GM12865 (cell line): ENCODE measurements at places on chromosomes 4 and X.

DNA sequence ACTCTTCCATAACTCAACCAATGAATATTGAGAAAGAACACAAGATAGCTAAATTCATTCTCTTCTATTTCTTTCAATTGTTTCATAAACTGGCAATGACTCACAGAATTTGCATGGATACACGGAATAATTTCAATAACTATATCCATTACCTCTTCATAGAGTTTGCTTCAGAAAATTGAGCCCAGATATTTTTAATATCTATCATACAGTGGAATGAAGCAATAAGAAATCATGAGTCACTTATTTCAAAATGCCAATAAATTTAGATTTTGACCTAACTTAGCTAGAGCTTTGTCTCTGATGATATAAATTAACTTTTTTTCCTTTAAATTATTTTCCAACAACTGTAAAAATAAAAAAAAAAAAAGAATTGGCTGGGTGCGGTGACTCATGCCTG, 22.2 kb upstream of the MANBA start:
- DNase-seq, result no peak

DNA sequence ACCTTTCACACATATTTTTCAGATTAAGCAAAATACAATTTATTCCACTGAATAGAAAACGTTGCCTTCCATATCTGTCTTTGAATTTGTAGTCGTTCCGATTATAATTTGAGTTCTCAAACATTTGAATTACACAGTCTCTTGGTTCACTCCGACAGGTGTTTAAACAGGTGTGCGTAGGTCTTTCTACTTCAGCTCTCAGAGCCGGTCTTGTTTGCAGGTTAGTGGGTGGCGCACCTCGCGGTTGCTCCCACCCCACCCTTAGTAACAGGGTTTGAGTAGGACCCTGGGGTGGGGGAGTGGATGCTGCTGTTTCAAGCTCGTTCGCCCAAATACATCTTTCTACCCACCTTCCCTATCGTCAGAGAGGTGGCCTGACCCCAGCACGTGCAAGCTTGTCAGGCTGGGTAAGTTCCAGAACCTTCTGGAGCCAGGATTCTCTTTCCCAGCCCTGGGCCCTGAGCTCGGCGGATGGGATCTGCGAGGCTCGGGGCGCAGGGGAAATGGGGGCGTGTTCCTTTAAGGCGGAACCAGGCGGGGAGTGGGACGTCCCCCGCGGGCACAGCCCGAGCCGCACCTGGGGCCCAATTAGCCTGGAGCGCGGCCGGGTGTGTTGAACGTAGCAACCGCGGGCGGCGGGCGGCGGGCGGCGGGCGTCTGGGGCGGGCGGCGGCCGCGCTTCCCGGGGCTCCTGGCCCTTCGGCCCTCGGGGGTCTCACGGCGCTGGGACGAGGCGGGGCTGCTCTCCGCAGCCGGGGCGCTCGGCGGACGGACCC, at the start of gene FAM149A:
TSS of gene FAM149A (plus strand) at position 591 of the 776 bp plus-strand sequence.
- peak; percentile 15 for DNase-seq

DNA sequence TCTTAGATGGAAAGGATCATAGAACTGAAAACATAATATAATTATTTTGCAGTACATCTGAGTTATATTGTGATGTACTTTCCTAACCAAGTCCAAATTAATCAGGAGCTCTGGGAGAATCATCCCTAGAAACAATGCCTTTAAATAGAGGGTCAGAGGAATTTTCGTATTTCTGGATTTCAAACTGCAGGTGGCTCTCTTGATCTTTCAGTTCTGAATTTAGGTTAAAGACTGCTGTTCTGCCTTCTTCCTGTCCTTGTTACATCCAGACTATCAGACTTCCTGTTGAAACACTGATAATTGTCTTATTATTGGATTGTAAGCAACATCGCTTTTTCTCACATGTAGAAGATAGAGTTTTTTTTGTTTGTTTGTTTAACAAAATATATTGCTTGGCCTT, 142.7 kb downstream of the RPA4 start:
- DNase-seq, result no peak

DNA sequence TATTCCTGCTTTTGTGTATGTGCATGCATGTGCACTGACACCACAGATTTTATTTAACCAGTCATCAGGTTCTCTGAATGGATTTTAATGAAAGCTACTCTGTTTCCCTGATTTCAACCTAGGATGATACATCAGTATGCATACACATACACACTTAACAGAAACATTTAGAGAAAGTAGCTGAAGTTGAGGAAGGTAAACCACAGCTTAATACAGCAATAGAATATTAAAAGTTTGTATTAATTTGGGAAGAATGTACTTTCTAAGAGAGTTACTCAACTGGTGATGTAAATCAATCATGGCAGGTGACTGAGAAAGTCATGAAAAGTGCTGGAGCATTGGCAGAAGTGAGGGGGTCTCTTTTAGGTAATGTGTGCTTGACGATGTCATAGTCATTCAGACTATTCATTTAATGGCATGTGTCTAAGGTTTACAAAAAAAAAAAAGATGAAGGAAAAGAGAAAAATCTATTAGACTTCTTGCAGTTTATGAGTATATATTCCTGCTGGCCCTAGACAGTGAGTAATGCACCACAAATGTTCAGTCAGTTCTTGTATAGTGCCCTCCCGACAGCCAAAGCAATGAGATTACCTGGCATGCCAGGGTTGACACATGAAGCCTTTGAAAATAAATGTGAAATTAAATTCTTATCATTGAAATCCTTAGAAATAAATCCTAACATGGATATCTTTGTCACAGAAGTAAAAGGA, 187.6 kb downstream of the RAPGEF2 start:
- no peak for DNase-seq

DNA sequence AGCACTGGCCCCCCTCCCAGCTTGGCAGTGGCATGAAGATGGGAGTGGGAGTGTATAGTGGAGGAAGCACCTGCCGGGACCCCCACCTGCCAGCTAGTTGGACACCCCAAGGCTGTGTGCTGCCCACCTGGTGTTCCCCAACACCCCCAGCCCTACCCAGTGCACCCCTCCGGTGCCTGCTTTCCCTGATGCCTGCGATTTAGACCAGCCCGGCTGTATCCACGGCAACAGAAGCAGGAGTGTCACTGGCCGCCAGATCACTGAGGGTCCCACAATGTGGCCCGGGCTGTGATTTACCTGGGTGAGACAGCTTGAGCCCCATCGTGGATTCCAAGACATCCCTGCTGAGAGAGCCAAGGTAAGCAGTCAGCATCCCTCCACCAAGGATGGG, 533 bp downstream of the GPR173 start:
- no peak for DNase-seq

DNA sequence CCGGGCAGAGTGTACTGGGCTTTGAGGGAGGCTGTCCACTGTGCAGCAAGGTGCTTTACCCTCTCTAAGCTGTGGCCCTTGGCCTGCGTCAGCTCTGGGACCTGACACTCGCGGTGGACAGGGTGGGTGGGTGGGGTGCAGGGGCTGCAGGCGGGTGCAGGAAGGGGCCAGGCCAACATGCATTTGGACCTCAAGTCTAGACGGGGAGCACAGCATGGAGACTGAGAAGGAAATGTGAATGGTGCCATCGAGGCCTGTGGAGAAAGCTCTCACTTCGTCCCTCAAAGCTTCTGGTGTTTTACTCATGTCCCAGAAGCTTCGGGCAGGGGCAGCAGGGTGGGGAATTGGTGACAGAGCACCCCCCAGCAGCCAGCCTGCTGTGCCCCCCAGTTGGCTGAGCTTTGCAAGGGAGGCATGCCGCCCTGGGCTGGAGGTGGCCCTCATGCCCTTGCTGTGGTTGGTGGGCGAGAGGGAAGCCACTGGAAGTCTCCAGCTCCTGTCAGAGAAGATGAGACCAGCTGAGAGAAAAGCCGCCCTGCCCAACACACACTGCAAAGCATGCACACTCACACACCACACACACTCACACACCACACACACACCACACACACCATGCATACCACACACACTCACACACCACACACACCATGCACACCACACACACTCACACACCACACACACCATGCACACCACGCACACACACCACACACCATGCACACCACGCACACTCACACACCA, 12.3 kb downstream of the PNMA6E start:
- no peak for DNase-seq

DNA sequence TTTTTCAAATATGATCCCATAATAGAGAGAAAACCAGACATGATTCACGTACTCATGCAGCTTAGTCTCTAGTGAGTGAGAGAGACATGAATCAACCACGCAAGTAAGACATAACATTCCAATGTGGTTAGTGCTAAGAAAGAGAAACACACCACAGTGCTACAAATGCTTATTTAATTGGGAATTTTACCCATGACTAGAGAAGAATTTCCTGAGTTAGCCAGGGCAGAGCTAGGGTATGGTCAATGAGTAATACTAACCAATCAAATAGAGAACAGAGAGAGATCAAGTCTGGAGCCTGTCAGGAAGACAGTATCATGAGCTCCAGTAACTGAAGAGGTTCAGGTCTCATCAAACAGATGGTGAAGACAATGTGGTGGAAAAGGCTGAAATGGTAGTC, 495.2 kb downstream of the PDGFC start:
- no peak for DNase-seq

DNA sequence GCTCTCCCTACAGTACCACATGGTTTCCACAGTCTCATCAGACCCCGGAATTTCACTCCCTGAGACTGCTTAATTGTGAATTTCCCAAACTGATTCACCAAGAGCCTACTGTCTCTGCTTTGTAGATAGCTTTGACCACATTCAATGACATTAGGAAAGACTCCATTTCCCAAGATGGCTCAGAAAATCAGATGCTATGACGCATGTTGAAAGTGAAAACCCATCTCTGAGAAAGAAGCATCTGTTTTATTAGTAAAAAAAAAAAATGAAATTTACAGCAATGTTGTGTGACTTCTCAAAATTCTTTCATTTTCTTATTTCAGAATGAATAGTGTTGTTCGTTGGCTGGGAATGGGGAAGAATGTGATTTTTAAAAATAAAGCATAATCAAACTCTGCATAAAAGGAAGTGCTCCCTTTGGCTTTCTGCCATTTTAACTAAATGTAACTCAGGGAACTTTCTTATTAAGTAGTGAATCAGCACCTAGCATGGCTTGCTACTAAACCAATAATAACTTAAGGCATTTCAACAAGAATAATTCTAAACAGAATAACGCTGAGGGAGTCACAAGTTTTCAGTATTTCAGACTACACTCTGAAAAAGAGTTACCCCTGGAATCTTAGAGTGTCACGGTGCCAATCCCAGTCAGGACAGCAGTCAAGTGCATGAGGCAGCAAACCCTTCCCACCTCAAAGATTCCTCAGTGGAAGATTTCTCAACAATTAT, 97.4 kb upstream of the MYOZ2 start:
- peak; percentile 57 for DNase-seq

DNA sequence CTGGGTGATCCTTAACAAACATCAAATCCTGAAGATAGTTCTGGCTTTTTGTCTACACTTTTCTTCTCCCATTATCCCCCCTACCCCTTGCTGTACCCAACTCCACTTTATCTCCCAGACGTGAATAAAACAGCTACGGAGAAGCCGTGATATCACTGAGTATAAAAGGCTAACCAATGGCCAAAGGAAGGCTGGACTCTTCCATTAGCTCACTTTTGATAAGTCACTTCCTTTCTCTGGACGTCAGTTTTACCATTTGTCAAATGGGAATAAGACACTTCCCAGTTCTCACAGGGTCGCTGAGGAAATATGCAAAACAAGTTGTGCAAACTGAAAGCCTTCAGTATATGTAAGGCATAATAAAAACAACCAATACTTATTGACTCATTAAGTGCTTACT, 38.6 kb upstream of the EDA2R start:
- DNase-seq, result no peak

DNA sequence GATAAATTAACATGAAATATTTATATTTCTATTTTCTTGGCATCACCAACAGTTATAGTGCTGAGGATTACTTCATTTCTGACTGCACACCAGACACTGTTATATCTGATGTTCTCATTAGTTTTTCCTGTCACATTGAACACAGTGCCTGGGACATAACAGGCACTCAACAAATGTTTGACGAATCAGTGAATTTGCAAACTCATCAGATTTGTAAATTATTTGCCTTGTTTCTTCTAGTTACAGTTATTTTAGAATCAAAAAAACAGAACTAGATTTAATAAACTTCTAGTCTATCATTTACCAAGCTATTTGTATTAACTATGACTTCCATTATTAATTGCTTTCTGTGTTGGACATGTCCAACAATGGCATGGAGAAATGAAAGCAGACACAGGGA, 483.3 kb downstream of the KLHL13 start:
- DNase-seq, result no peak
